ENCODE measurements at places on chromosomes 6 and 20.
A peak's percentile ranks its signal among the peaks of the same experiment; 100 is the strongest.

GRCh38 chr6:24183584-24183983, 57.6 kb downstream of the NRSN1 start:
- no peak for DNase-seq

DNA sequence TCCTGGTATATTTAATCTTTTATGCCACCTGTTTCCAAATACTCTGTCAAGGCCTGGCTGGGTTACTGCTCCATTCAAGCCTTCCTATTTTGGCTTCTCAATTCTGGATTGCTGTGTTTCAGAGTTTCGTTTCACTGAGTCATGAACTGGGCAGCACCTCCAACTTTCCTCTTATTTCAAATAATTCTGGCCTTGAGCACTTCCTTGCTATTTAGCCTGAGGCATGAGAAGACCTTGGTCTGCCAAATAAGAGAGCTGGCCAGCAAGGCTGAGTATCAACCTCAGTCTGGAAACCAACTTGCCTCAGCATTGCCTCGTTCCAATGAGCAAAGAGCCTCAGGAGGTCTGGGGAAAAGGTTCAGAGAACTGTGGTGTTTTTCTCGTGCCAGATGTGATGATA, 66.6 kb downstream of the TNFAIP3 start:
- no peak for DNase-seq

- no peak for DNase-seq
Observed at GRCh38 chr6:146670161-146670560, 71.4 kb downstream of the ADGB start.

GRCh38 chr6:366389-367297, 24.9 kb upstream of the IRF4 start:
- DNase-seq = no peak

DNA sequence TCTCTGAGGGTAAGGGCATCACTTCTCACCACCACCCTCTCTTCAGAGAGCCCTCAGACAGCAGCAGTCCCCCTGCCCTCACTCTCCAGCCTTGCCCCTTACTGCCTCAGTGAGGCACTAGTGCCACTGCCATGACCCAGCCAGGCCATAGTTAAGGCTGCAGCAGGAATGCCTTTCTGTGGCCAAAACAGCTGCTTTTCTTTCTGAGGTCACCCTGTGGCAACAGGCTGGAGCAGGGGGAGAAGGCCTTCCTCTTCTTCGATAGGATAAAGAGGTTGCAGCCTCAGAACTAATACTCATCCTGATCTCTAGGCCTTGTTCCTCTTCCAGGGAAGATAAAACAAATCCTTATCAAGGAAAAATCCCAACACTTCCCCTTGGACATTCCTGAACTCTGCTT, 56.8 kb upstream of the ECI2 start:
- DNase-seq = no peak

DNA sequence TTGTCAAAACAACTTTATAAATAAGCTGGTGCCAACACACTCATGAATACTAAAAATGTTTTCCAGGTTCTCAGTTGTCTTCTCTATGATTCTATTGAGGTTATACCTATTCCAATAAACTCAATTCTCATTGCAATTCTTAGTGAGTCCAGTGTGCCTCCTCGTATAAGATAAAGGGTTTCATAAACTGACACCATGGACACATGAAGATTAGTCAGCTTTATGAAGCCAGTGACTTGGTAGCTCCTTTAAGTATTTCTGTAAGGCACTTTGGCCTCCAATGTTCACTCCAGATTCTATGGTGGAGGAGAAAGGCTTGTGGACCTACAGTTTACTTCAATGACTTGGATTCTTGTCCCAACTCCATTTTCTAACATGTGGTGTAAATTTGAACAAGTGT, 521.3 kb upstream of the JARID2 start:
- DNase-seq = no peak

DNA sequence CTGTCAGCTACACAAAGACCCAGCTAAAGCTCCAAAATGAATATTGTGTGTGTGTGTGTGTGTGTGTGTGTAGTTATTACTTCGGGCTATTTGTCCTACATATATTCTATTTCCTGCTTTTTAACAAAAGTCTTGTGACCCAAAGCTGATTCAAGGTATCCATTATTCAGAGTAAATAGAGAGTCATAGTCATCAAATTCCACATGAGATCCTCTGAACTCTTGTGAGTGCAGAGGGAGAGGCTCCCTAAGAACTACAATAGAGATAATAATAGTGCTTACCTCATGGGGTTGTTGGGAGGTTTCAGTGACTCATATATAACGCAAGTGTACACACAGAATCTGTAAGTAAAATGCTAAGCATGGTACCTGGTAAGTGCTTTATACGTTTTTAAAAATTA, 95.6 kb upstream of the SHLD1 start:
- no peak for DNase-seq

- DNase-seq = no peak
Observed at GRCh38 chr20:50333131-50333670, 142.6 kb downstream of the CEBPB start.

DNA sequence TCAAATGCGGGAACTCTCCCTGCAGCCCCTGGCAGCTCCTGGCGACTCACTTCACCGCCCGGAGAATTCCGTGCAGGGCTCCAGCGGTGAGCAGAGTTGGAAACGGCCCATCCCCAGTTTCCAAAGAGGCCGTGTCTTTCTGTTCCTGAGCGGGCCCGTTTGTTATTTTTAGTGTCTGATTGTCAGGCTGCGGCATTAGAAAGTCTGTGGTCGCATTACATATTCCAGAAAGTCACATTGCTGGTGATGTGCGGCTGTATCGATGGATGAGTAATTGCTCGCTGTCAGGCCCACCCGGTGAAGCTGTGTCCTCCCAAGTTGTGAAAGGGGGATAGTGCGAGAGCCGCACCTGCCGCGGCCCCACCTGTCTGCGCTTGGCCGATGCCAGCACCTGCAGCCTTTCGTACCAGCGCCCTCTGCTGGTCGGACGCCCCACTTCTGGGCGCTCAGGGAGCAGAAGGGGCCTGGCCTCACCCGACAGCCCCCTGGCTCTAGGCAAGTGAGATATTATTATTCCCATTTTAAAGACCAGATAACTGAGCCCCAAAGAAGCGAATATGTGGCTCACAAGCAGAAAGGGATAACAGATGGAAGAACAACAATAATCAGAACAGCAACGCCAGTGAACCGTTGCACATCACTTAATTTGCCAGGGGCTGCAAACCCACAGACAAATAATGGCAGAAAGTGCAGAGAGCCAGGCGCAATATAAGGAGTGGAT, 244.9 kb downstream of the TSHZ2 start:
- no peak for DNase-seq

DNA sequence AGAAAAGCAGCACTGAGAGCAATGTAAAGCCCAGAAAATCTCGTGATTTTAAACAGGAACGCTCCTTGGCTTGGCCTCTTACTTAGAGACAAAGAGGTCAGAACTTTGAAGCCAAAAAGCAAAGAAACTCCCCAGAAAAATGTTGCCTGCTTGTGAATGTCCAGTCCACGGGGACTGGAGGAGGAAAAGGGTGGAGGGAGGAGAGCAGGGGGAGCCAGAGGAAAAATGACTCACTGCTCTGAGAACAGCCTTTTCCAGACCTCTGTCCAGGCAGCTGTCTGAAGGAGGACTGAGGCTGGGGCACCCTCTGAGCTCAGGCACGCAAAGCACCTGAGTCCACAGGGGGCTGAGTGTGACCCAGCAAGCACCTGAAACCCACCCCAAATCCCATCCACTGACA, 64.7 kb downstream of the TRAM2 start:
- no peak for DNase-seq

DNA sequence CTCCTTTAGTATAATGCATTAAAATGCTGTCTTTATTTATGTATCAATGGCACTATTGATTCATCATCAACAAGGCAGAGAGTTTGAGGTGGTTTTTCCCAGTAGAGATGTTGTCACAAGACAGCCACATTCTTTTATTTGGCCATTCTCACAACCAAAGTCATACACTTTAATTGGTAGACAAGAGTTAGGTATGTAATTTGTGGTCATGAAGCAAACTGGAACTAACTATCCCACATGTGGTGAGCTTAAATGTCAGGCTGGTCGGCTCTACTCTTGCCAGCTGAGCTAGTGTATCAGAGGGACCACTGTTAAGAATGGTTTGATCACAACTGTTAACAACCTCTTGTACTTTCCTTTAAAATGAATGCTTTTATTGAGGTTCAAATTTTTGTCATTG, 714.6 kb downstream of the CD109 start:
- no peak for DNase-seq

GRCh38 chr6:130893277-130893676, 66.1 kb downstream of the SMLR1 start:
- DNase-seq = no peak

- no peak for DNase-seq
Observed at GRCh38 chr6:89313006-89313405, 2.1 kb downstream of the GABRR2 start.

DNA sequence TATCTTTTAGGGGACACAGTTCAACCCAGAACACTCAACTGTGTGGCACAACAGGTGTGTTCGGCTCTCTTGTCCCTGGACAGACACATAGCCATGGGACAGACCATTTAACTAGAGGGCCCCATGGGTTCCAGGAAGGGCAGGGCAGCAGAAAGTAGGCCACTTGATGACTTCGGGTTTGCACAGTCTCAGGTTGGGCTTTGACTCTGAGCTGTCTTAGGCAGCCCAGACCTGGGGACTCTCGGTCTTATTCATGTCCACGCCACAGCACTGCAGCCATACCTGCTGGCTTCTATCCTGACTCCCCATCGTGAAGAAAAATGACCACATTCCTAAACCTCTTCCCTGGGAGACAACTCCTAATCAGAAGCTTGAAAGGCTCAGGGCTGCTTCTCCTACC, 146.1 kb upstream of the AKAP12 start:
- DNase-seq = no peak

DNA sequence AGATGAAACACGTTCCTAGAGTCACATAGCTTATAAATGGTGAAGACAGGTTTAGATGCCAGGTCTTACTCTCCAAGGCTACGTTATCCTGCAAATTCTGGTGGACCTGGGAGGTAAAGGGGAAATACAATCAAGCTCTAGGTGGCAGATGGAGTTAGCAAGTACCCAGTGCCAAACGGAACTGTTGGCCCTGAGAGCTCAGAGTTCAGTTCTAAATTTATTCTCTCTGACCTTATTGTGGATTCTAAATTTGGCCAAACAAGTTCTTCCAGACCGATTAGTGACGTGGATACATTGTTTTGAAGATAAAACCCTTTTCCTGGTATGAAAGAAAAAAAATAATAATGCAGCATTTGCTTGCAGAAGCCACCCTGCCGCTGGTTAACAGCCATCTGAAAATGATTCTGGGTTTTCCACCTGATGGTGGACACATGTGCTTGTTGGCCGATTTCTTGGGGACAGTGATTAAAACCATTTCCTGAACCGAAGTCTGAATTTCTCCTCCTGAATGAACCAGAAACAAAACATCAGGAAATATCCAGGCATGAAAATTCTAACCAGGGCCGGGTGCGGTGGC, 32.5 kb downstream of the RIPOR3 start:
- DNase-seq = no peak

DNA sequence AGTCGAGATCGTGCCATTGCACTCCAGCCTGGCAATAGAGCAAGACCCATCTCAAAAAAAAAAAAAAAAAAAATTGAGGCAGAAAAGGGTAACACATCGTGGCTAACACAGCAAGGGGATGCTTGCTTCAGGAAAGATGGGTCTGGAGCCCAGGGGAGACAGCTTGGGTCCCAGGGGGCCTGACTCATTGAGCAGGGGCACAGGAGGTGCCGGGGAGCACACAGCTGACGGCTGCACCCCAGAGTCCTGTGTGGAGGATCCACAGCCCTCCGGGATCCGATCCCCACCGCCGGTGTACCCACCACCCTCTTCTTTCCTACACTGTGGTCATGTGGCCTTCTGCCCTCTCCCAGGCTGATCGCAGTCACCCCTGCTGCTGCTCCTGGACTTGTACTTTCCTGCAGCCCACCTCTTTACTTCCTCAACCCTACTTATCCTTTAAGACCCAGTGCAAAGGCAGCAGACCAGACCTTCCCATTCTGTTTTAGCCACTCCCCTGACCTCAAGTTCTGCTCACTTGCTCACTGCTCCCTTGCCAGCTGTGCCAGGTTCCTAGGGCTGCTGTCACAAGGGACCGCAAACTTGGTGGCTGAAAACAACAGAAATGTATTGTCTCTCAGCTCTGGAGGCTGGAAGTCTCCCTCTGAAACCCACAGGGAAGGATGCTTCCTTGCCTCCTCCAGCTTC, 17.6 kb upstream of the EZR start:
- DNase-seq = no peak

DNA sequence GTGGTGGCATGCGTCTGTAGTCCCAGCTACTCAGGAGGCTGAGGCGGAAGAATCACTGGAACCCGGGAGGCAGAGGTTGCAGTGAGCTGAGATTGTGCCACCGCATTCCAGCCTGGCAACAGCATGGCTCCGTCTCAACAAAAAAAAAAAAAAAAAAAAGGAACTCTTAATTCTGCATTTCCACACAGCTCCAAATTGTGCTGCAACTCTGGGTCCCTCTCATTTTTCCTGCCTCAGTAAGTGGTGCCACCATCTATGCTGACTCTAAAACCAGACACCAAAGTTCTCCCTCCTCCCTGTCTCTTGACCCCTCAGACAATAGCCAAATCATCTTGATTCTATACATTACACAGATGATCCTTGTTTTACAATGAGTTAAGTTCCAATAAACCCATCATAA, 133.9 kb downstream of the BTBD9 start:
- DNase-seq = no peak

- DNase-seq = no peak
Observed at GRCh38 chr6:89944826-89945407, 50.6 kb downstream of the GJA10 start.

- DNase-seq = no peak
Observed at GRCh38 chr6:3438190-3439167, 18.4 kb downstream of the SLC22A23 start.

- DNase-seq = no peak
Observed at GRCh38 chr6:170081556-170081955, 209.3 kb downstream of the DLL1 start.

GRCh38 chr6:33014841-33015634, 5.6 kb upstream of the HLA-DOA start:
- DNase-seq = peak; percentile 19

- DNase-seq = no peak
Observed at GRCh38 chr6:166476634-166477215, 94.0 kb upstream of the MPC1 start.

GRCh38 chr20:8646716-8647115, 422.2 kb upstream of the PLCB4 start:
- DNase-seq = no peak

- DNase-seq = no peak
Observed at GRCh38 chr6:149923327-149923986, 536 bp upstream of the RAET1G start.
